Activated gamma-delta T cell treated with Interleukin-2 at 50 U/mL for 16 hours (primary cell): ENCODE measurements at places on chromosomes 13 and 19.

DNA sequence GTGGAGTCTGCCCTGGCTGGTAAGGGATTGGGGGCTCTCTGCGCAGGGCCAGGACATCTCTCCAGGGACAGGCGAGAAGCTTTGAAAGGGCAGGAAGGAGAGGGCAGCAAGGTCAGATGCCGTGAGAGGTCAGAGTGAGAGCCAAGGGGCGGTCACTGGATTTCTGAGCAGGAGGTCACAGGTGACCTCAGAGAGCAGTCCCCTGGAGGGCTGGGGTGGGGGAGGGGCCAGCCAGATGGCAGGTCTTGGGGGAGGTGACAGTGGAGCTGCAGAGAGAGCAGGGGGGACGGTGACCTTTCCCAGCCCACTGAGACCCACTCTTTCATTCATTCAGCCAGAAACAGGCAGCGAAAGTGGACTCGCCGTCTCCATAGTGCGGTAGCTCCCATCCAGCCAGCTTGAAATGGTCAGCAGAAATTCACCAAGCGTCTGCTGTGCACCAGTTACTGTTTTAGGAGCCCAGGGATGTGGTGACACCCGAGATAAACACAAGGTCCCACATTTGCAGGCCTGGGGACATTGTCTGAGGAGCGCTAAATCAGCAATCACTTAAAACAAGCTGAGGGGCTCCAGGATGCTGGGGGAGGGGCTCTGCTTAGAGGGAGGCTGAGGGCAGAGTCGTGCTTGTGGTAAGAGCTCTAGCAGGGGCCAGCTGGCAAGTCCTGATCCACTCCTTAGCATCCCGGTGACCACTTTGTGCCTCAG lies 10.2 kb downstream of the CARM1 start:
- DNase-seq = no peak

- no peak for DNase-seq
Measured at GRCh38 chr13:100815476-100816046, 141.0 kb upstream of the TMTC4 start.

DNA sequence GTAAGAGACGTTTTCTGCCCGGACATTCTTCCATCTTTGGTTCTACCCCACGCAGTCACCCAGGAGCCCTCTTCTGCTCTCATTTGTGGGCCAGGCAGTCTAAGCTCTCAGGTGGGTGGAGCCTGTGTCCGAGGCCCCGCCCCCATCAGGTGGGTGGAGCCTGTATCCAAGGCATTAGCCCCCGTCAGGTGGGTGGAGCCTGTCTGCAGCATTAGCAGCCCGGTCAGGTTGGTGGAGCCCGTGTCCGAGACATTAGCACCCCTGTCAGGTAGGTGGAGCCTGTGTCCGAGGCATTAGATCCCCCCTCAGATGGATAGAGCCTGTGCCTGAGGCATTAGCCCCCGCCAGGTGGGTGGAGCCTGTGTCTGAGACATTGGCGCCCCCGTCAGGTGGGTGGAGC lies 45.5 kb upstream of the C13orf46 start:
- peak; percentile 31 for DNase-seq

DNA sequence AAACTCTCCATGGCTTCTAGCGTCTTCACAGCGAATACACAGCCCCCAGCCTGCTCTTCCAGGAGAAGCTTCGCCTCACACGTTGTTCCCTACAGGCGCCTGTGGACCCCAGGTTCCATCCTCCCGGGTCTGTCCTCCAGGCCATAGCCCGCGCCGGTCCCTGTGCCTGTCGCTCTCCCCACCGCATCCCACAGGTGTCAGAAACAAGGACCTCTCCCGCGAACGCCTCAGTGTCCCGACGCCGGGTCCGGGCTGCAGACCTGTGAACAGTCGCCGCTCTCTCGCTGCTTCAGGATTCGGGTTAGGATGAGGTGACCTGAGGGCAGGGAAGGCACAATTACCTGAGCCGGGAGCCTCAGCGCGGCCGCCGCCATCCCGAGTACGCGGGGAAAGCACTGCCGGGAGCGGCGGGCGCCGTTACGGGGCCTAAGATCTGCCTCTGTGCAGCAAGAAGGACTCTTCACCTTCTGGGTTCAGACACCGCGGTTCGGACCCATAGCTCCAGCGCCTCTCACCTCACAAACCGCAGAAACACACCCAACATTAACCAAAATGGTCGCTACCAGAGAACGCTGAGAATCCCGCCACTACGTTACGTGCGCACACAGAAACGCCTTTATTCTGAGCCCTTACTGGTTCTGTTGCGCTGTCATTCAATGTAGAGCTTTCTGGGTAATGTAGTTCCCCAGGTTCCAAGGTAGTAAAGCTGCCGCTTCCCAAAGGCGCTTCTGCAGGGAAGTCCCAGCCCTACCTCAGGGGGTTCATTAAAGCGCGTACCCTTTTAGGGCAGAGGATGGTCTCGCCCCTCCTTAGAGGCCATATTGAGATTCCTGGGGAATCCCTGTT lies at the start of gene ZNF418:
ZNF418 (minus strand) TSS at position 583 of the 846 bp plus-strand sequence. CDS start 1,580 bp downstream, outside the sequence.
- peak; percentile 25 for DNase-seq

GRCh38 chr13:29496241-29496712 lies 99.2 kb downstream of the SLC7A1 start:
- no peak for DNase-seq

- no peak for DNase-seq
Measured at GRCh38 chr19:28701491-28701890, 511.5 kb downstream of the UQCRFS1 start.

GRCh38 chr13:35769812-35770211 lies 293.3 kb upstream of the MAB21L1 start:
- no peak for DNase-seq
